Endodermal cell (in vitro differentiated cells): ENCODE measurements at places on chromosomes 2 and 18.

- DNase-seq: no peak
Measured at GRCh38 chr2:200253639-200254038, 52.9 kb upstream of the SPATS2L start.

- peak; percentile 97 for DNase-seq
Measured at GRCh38 chr2:174395284-174395968, at the start of gene SCRN3. Gene SCRN3, plus strand, starts transcription at chr2:174395730. Its CDS starts 2,554 bp downstream, at chr2:174398284.

GRCh38 chr2:241764275-241765241 is 12.1 kb upstream of the GAL3ST2 start:
- DNase-seq: peak; percentile 69

DNA sequence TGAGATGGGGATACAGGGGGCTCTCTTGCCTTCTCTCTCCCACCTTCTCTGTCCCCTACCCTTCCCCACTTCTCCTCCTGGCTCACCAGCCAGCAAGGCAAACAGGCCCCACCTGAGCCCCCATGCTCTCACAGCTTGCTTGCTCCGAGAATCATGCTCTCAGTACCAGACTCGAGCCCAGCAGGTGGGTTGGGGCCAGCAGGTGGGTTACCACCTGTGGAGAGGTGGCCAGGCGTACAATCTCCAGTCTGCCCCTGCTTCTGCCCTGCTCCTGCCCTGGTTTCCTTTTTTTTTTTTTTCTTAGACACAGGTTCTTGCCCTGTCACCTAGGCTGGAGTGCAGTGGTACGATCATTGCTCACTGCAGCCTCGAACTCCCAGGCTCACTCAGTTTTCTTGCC is 214.5 kb downstream of the SH3RF3 start:
- DNase-seq: no peak

DNA sequence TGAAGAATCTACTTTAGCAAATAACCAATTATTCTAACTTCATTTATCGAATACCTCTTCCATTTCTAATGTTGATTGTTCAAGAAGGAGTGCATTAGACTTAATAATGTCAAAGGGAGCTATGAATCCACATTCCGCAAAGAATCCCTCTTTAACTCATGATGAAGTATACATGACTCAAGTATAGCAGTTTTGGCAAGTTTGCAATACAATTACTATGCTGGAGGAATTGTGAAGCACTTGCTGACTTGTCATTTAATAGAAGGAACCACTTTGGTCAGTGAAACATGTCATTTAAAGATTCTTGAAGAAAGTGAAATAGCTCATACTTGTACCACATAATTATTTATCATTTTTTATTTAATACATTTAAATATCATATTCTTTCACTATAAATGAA is 125.1 kb downstream of the SLC39A10 start:
- DNase-seq: no peak

- DNase-seq: peak; percentile 81
Measured at GRCh38 chr2:9675415-9676351, 44.9 kb upstream of the YWHAQ start.

GRCh38 chr2:98849113-98849512 is 86.9 kb downstream of the CRACDL start:
- no peak for DNase-seq

DNA sequence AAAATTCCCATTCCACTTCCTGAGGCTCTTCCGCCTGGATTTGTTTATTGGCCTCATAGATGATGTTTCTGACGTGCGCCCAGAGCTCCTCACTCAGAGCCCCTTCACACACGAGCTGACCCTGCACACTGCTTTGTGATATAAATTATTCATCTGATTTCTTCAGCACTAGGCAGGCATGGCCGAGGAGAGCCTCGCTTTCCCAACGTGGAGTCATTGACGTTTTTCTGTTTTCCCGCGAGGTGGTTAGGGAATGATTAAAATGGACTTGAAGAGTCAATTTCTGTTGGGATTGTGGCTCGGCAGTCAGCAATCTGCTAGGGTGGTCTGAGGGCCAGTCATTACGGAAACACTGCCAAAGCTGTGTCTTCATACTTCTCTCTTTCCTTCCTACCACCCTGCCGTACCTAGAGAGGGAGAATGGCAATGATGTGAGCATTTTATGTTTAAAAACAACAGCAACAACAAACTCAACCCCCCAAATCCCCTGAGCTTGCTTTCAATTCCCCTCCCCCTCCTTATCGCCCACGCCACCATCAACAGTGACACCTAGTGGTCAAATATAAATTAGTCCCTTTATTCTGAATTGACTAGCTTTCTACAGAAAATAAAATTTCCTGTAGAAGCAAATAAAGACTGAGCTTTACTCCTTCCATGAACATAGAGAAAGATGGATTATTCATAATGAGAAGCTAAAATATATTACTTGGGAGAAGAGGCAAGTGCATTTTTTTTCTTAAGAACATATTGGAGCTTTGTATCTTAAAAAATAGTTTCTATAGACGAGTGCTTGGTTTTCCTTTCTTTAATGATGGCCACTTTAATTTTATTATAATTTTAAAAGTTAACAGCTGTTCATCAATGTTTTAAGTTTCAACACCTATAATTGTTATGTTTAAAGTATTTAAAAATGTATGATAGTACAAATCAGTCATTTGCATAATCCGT is 285.1 kb downstream of the MTX2 start:
- peak; percentile 67 for DNase-seq

DNA sequence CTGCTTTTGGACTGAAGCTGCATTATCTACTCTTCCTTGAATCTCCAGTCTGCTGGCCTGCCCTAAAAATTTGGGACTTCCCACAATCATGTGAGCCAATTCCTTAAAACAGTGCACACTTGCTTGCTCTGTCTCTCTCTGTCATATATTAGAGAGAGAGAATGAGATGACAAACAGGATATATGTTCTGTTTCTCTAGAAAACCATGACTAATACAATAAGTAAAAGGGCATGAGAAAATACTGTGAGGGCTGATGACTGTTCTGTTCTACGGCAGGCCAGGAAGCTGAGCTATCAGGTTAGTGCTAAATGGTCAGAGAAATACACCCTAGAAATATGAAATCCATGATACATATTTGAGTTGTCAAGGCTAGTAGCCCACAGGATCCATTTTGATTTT is 1896.8 kb upstream of the CELF4 start:
- no peak for DNase-seq

- DNase-seq: no peak
Measured at GRCh38 chr2:162114271-162114670, 37.8 kb downstream of the GCG start.

GRCh38 chr2:27041752-27042151 is 9.0 kb downstream of the TMEM214 start:
- DNase-seq: no peak
